ENCODE measurements at places on chromosomes 7 and 10.
A peak's percentile ranks its signal among the peaks of the same experiment; 100 is the strongest.

DNA sequence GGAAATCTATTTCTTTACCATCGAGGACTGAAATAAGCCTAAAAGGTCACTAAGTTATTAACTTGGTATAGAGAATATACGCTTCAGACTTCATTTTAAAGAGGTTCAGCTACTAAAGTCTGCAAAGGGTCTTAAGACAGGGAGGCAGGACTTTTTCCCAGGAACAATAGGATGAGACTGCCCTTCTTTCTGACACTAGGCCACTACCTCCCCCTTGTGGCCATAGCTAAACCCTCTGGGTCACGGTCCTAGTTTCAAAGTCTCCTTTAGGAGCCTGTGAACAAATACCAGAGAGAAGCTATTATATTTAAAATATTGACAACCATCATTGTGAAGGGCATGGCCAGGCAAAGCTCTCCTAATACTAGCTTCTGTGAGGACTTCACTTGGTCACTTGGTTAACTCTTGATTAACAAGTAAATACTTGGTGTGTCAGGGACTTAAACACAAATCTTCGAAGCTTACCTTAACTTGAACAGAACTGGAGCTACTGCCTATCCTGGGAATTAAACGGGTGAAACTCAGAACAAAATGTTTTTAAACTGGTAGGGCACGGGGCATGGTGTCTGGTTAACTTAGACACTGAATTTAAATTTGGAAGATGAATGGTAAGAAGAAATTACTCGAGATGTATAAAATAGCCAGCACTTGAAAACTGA lies 75.6 kb downstream of the CCDC6 start:
- DNase-seq, result peak; percentile 51

DNA sequence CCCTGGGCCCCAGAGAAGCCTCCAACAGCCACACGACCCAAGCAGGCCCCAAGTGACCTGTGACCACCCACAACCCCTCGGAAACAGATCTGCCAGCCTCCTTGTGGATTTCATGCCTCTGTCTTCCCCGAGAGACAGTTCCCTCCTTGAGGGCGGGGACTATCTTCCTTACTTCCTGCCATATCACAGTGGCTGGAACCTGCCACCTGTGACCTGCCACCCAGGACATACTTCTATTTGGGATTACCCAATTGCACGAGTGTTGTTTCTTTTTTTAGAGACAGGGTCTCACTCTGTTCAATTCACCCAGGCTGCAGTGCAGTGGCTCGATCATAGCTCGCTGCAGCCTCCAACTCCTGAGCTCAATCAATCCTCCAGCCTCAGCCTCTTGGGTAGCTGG lies 25.9 kb downstream of the TNRC18 start:
- DNase-seq, result no peak

- no peak for DNase-seq
Measured at GRCh38 chr10:2836921-2837662, 230.3 kb upstream of the PFKP start.

DNA sequence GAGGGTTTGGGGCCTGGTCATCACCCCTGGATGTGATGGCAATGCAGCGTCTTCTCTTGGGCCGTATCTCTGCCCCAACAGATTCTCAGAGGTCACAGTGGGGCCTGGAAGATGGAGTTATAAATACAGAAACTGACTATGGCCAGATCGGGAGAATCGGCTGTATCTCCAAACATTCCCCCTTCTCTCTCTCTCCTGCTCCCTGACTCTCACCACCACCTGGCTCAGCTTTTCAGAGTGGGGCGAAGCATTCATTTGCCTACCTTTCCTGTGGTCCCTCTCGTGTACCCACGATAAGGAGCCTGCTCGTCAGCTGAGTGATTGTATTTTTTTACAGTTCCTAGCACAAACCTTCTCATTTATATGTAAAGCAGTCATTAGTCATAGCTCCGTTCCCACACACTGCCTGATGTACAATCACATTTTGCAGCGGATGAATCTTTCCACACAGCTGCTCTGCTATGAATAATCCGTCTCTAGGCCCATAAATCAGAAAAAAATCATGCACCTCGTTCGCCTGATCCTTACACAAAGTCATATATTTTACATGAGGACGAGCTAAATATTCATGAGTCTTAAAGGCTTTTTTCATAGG lies 23.2 kb upstream of the BTRC start:
- DNase-seq, result no peak

DNA sequence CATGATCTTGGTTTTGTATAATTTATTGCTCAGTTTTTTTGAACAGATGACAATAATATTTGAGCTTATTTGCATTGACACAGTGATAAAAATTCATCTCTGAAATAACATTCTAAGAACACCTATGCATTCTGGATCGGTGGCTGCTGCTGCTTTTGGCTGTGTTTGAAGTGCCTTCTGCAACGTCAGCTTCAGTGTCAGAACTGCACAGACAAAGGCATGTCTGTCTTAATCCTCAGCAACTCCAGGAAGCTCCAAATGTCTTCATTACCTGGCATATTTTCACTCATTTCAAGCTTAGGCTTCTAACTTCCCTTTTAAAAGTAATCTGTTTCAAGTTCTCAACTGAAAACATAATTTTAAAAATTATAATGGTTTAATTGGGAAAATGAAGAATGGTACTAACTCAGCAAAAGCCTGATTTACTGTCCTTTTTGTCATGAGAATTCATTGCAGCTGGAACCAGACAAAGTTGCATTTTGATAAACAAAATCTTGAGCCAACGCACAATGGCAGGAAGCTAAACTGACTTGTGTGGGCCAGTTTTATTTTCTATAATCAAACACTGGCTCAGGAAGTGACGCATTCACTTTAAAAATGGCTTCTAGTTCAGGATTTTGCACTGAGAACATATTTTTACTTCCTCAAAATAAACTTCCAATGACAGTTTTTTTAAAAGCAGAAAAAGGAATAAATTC lies 38.7 kb downstream of the NPS start:
- no peak for DNase-seq

DNA sequence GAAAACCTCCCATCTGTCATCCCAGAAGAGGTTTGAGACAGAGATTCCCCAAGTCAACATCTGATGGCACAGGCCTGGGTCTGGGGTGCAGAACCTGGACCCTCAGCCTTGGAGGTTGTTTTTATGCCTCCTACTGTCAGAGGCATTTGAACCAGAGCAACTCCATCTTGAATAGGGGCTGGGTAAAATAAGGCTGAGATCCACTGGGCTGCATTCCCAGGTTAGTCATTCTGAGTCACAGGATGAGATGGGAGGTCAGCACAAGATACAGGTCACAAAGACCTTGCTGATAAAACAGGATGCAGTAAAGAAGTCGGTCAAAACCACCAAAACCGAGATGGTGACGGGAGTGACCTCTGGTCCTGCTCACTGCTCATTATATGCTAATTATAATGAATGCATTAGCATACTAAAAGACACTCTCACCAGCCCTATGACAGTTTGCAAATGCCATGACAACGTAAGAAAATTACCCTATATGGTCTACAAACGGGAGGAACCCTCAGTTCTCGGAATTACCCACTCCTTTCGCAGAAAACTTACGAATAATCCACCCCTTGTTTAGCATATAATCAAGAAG lies 92.0 kb downstream of the ITGA8 start:
- DNase-seq, result no peak

GRCh38 chr7:70353330-70353945 lies 755.2 kb downstream of the AUTS2 start:
- no peak for DNase-seq

DNA sequence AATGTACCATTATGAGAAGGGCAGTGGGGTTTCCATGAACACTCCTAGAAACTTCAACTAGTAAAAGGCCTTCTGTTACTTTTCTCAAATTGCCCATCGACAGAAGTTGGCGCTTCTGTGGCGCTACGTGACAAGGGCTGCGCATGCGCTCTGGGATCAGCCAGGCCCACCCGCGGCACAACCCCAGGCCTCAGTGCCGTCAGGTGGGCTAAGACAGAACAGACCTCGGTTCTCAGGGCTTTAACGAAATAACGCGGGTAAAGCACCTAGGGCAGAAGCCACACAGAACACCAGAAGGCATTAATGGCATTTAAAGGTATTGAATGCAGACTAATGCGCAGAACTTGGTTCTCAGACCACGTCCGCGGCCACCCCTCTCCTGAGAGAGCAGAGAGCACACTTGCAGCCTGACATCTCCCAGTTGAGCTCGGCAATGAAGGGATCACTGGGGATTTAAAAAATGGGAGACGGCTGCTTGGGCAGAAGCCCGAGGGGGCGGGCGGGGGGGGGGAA lies 67.6 kb upstream of the CTNNA3 start:
- peak; percentile 26 for DNase-seq

GRCh38 chr10:14219411-14219810 lies 111.3 kb downstream of the FRMD4A start:
- no peak for DNase-seq

GRCh38 chr7:35424869-35425495 lies 171.1 kb upstream of the TBX20 start:
- DNase-seq, result peak; percentile 60

- DNase-seq, result no peak
Measured at GRCh38 chr7:19698331-19698730, 10.5 kb downstream of the POLR1F start.

DNA sequence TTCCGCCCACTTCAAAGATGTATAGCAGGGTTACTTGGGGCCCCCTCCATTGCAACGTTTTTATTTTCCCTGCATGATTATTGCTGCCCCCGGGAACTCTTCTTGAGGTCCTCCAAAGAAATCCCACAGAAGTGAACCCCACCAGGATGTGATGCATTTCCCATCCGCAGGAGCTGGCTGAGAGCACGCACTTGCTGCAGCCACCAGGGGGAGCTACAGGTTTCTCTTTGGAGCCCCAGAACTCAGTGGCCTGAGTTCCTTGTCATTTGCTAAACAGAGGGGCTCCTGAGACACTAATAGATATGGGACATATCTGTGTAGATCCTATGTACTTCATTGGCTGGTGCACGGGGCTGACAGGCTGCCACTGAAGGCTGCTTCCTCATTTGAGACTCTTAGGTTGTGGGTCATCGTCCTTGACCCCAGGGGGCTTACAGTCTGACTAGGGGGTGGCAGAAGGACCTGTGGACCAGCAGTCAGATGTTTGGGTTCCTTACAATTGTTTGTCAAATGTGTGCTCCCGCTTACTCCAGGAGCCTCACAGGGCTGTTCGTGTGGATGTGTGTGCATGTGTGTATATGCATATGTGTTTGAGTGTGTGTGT lies 52.3 kb upstream of the ENO4 start:
- peak; percentile 71 for DNase-seq

GRCh38 chr10:130215151-130215930 lies 79.2 kb downstream of the GLRX3 start:
- DNase-seq, result no peak

DNA sequence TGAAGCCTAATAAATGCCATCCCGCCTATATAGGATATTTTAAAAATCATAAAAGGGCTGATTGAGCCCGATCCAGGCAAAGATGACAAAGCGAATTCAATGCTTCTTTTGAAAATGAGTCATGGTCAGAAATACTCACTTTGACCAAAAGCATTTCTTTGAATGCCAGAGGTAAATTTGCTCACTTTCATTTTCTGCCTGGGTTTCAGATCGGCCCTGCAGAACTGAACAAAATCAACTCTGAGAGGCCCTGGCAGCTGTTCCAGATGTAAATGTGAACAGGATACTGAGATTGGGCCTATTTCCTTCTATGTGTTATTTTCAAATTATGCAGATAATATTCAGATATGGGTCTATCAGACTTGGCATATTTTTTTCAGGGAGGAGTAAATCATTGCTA lies 114.8 kb upstream of the ARID5B start:
- no peak for DNase-seq

DNA sequence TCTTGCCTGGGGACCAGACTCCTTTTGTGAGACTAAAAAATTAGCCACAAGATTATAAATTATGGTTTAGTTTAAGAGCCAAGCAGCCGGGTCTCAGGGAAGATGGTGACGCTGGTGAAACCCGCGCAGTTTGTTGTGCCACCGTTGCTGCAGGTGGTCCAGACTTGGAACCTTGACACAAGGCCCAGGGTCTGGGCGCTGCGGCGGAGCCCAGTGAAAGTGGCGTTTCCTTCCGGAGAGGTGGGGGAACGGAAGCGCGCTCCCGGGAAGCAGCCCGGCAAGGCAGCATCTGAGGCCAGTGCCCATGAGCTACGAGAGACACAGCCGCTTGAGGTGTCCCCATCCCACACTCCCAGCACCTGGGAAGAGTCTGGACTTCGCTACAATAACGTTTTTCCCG lies 131.6 kb downstream of the SKIDA1 start:
- DNase-seq, result no peak

- DNase-seq, result no peak
Measured at GRCh38 chr10:35765066-35765527, 123.0 kb upstream of the FZD8 start.

DNA sequence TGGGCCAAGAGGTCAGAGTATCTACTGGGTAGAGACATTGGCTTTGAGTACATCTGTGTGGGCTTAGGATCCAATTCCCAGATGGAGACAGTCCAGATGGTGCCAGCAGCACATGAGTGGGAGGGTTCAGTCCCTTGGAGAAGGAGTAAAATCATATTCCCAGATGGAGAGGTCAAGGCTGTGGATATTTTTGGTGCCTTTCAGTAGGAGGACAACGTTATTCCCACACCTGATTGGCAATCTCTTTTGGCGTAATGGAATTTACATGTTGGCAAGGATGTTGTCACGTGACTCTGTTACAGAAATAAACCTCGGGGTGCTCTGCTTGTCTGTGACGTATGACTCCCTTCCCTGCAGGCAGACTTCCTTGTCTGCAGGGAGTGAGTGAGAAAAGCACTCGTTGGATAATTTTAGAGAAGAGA lies 27.6 kb downstream of the NPS start:
- DNase-seq, result no peak

DNA sequence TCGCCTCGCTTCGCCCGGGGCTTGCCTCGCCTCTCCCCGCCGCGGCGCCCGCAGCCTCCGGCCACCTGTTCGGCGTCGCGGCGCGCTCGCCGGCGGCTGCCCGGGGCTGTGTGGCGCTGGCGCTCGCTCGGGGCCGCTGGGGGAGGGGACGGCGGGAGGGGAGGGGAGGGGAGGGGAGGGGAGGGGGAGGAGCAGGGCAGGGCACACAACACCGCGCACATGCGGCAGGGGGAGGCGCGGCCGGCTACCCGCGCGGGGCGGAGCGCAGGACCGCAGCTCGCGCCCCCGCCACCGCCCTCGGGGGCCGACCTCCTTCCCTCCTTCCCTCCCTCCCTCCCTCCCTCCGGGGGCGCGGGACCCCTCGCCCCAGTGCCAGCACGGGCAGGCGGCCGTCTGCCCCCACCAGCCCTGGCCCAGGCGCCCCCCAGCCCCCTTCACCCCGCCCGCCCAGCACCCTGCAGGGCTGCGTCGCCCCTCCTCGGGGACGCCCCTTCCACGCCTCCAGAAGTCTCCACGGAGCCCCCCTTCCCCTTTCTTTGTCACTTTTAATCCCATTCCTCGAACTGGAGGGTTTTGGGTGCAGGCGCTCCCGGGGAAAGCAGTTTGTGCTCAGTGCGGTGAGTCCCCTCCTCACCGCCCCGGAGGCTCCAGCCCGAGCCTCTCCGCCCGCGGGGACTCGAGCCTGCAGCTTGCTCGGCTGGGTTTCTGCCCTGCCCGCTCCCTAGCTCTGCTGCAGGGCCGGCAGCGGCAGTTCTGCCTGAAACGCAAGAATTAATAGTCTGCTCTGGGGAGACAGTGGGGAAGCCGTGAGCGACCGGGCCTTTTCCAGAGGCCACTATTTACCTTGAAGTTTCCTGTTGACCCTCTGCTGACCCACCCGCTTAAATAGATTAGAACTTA lies at the start of gene PARD3:
Gene PARD3 (minus strand): TSS at position 112 of the 900 bp plus-strand sequence. CDS start 301 bp downstream, outside the sequence.
- no peak for DNase-seq

GRCh38 chr7:52689912-52690311 lies 345.5 kb upstream of the POM121L12 start:
- no peak for DNase-seq

All from inflammatory macrophage (primary cell).